ENCODE measurements at places on chromosomes 12 and 14. TPM values are rescaled to one million over a fixed set of nuclear protein-coding genes. Genes with fewer than 3 reads are reported as not detected.

Gene ATG2B
- 15.9 TPM for total RNA-seq

- DNase-seq: no peak
These were observed 816.8 kb downstream of the NRXN3 start for GRCh38 chr14:78986989-78987388.

- peak; percentile 83 for DNase-seq
These were observed 8.7 kb upstream of the SPATS2 start for GRCh38 chr12:49358483-49359141.

DNA sequence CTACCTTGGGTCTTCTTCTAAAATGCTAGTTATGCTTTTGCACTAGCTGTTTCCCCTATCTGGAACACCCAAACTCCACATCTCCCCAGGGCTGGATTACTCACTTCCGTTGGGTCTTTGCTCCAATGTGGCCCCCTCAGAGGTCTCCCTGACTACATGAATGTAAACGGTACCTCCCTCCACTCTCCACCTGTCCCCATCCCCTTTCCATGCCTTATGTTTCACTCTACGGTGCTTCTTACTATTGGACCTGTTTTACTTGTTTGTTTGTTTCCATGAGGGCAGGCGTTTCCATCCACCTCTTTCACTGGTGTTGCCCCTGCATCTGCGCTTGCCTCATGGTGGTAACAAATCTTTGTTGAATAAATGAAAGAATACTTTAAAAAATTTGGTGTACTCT, 256.4 kb downstream of the SNAPC1 start:
- no peak for DNase-seq

GRCh38 chr12:93089805-93090569, 160.9 kb upstream of the EEA1 start:
- DNase-seq: peak; percentile 71

GRCh38 chr12:50960130-50960529, 7.8 kb downstream of the HIGD1C start:
- DNase-seq: peak; percentile 22

DNA sequence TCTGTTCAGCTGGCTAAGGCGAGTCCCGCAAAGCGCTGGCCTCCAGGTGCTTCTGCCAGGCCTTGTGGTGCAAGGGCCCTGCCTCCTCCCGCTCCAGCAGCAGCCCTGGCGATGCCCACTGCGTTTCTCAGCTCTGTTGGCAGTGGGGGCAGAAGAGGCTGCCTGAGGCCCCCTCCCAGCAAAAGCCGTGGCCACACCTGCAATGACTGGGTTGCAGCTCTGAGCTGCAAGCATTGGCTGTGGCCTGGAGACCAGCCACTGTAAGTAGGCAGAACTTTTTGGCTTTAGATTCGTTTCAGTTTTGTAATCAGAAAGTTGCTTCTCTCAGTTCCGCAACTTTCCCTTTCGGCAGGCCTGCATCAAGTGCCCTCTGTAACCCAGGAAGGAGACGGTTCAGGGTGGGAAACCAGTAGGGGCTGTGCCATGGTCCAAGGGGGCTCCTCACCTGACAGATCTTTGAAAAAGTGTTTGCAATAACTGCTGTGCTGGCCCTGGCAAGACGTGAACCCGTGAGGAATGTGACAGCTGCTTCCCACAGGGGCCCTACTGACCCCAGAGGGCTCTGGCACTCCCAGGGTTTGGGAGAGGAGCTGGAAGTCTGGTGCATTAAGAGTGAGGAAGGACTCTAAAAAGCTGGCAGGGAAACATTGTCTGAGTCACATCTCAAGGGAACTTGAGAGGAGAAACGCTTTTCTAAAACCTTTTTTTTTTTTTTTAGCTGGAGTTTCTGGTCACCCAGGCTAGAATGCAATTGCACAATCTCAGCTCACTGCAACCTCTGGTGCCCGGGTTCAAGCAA, 54.5 kb upstream of the MAX start:
- DNase-seq: peak; percentile 96

GRCh38 chr14:74945852-74946658, 9.3 kb downstream of the PGF start:
- DNase-seq: peak; percentile 73

GRCh38 chr12:75814851-75815754, 216.5 kb downstream of the PHLDA1 start:
- DNase-seq: peak; percentile 98

GRCh38 chr12:83859021-83859420, 1053.6 kb downstream of the SLC6A15 start:
- no peak for DNase-seq

DNA sequence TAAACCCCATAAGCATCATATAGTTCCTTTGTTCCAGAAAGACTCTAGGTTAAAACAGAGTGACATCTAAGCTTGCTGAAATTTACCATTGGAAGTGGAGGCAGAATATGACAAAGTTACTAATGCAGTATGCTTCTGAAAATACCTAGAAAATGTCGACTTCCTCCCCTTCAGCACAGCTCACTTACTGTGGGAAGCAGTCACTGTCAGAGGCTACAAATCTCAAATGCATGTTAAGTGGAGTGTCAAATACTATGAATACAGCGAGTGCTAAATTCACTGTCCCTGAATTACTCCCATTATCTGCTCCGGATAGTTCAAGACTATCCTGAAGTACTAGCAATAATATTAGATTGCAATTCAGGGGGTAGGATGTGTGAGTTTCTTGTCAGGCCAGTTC, 1454.6 kb downstream of the AACS start:
- DNase-seq: no peak

DNA sequence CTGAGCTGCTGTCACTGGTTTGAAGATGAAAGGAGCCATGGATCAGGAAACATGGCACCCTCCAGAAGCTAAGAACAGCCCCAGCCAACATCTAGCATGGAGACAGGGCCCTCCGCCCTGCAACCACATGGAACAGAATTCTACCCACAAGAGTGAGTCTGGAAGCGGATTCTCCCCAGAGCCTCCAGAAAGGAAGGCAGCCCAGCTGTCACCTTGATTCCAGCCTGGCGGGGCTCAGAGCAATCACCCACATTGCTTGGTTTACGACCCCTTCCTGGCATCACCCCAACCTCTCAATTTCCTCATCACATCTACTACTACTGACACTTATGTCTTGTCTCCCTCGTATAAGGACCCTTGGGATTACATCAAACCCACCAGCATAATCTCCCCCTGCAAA, 38.5 kb downstream of the OAS2 start:
- no peak for DNase-seq

Gene LMNTD1
- total RNA-seq: not detected

Gene ABCD2
- total RNA-seq: 0.25 TPM

DNA sequence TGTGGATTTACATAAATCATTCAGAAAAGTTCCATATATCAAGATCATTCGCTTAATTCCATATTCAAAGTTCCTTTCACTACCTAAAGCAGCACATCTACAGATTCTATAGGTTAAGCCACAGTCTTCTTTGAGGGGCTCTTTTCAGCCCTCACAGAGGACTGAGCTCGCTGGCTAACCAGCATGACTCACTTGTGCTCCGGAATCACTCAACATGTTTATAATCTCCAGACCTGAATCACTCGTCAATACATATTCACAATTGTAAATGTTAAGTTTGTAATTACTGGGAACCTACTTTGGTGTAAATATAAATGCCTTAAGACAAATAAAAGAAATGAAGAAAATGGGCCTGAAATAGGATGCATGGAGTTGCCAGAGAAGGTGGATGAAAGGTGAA, 315.7 kb downstream of the TMEM132D start:
- DNase-seq: no peak

DNA sequence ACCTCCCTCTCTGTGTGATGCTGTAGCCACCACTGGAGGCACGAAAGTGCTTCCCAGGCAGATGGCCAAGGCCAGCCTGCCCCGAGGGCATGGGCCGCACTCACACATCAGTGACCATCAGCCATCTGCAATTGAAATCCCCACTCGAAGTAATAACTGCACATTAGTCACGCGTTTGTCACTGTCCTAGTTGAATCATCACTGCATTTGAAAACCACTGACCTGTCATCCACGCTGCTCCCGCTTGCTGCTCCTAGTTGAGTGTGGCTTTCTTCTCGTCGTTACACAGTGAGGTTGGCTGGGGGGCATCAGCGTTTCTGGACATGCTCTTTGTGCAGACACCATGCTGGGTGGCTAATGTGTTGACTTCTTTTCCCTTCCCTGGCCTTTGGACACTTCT, 176.1 kb downstream of the ADGRD1 start:
- no peak for DNase-seq

GRCh38 chr12:28415755-28416154, 225.5 kb downstream of the CCDC91 start:
- peak; percentile 90 for DNase-seq

Gene BORCS5
- total RNA-seq: 18.3 TPM

- no peak for DNase-seq
These were observed 68.8 kb downstream of the LLPH start for GRCh38 chr12:66061557-66062289.

Gene FAIM2
- total RNA-seq: 13.8 TPM

Gene GSC
- total RNA-seq: 2.1 TPM

- no peak for DNase-seq
These were observed 993.3 kb upstream of the TMEM132C start for GRCh38 chr12:127273626-127274025.

Gene ACOT4
- total RNA-seq: 0.72 TPM

DNA sequence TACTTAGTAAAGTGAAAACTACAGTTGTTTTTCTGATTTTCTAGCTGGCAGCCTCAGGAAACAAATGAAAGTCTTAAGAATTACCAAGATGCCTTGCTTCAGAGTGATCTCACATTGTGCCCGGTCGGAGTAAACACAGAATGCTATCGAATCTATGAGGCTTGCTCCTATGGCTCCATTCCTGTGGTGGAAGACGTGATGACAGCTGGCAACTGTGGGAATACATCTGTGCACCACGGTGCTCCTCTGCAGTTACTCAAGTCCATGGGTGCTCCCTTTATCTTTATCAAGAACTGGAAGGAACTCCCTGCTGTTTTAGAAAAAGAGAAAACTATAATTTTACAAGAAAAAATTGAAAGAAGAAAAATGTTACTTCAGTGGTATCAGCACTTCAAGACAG, 28.9 kb downstream of the RXYLT1 start:
- no peak for DNase-seq

DNA sequence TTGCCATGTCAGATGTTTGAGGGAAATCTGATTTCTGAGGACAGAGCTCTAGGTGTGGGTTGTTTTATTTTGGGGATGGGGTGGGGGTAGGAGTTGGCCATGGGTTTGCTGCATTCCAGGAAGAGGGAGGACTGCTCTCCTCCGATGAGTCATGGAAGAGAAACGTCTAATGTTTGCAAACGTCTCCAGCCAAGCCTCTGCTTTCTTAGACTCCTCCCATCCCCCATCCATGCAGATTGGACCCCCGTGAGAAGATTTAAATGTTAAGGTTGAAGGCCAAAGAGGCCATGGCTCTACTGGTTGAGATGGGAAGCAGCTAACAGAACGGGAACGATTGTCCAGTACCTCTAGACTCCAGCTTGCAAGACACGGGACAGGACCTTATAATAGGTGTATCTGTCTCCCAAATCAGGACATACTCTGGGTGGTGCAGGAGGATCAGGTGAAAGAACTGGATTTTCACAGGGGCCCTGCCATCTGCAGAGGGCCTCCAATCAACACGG, 11.4 kb upstream of the ATP2A2 start:
- peak; percentile 85 for DNase-seq

GRCh38 chr12:80176706-80177105, 77.4 kb downstream of the OTOGL start:
- DNase-seq: no peak

DNA sequence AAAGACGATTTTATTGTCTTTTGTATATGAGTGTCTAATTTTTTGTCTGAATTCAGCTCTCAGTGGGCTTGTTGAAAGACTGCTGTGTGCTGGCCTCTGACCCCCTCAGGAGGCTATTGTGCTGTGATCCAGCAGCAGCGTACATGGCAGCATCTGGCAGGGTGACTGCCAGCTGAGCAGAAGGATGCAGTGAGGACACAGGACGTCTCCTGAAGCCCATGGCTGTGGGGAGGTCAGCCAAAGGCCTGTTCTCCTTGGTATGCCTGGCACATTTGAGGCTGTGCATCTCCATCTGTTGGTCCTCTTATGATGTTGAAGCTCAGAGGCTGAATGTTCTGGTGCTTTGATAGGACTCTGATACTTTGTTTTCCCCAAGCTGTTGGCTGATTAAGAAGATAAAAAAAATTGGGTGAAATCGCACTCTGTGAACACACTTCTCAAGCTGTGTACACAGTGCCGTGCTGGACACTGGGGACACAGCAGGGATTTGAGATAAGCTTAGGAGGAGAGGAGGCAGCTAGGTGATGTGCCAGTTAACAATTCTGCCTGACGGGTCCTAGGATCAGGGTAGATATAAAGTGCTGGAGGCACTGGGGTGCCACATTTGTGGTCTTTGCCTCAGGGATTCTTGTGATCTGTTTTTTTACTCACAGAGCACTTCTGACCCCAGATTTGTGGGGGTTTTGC, 37.5 kb downstream of the EID3 start:
- no peak for DNase-seq

DNA sequence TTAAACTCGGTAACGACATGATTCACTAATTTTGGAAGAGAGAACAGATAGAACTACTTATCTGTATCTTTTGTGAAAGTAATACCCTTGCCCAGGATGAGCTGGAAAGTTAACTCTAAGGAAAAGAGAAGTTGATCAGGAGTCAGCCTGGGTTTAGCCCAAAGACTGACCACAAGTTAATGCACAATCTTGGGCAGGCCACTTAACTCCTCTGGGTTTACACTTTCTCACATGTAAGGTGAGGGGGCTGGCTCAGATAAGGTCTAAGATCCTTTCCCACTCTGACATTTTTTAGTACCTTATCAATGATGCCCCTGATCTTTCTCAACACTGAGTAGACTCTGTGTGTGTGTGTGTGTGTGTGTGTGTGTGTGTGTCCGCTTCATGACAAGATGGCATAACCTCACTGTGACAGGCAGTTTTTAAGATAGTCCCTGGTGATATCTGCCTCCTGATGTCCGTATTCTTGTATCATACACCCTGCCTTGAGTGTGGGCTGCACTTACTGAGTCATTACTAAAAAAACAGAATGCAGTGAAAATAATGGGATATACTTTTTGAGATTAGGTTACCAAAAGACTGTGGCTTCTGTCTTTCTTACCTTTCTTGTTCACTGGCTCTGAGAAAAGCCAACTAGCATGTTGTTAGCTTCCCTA, 56.2 kb upstream of the CCDC198 start:
- DNase-seq: no peak

GRCh38 chr14:28264306-28264705, 502.3 kb upstream of the FOXG1 start:
- DNase-seq: no peak

GRCh38 chr12:18246066-18246465, 15.3 kb upstream of the PIK3C2G start:
- DNase-seq: no peak

GRCh38 chr12:92226071-92226661, 80.5 kb upstream of the BTG1 start:
- DNase-seq: peak; percentile 45

DNA sequence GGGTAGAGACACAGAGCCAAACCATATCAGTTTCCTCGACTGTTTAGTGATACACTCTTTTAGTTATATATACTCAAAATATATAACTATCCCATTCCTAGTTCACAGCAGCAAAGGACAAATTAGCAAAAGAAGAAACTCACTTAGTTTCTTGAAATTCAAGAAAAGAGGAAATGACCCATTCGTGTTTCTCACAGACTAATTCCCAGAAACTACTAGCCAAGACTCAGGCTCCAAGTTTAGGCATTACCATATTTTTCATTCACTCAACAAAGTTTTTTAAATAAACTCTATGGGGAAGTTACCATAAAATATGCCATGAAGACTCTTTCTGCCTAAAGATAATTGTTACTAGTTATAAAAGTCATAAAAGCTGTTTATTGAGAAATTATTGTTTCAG, 152.3 kb upstream of the DAAM1 start:
- no peak for DNase-seq

Data from fibroblast of the aortic adventitia (primary cell).